ENCODE measurements at places on chromosomes 1 and 21. TPM values are rescaled to one million over a fixed set of nuclear protein-coding genes. Genes with fewer than 3 reads are reported as not detected.

DNA sequence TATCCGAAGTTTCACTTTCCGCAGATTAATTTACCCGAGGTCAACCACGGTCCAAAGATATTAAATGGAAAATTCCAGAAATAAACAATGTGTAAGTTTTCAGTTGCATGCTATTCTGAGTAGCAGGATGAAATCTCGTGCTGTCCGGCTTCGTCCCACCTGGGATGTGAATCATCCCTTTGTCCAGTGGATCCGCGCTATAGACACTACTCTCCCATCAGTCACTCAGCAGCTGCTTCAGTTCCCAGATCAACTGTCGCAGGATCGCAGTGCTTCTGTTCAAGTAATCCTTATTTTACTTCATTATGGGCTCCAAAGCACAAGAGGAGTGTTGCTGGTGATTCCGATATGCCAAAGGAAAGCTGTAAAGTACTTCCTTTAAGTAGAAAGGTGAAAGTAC lies 8.3 kb upstream of the LRP8 start:
- DNase-seq: no peak

- no peak for DNase-seq
Measured at GRCh38 chr1:202088206-202088605, 34.5 kb upstream of the GPR37L1 start.

DNA sequence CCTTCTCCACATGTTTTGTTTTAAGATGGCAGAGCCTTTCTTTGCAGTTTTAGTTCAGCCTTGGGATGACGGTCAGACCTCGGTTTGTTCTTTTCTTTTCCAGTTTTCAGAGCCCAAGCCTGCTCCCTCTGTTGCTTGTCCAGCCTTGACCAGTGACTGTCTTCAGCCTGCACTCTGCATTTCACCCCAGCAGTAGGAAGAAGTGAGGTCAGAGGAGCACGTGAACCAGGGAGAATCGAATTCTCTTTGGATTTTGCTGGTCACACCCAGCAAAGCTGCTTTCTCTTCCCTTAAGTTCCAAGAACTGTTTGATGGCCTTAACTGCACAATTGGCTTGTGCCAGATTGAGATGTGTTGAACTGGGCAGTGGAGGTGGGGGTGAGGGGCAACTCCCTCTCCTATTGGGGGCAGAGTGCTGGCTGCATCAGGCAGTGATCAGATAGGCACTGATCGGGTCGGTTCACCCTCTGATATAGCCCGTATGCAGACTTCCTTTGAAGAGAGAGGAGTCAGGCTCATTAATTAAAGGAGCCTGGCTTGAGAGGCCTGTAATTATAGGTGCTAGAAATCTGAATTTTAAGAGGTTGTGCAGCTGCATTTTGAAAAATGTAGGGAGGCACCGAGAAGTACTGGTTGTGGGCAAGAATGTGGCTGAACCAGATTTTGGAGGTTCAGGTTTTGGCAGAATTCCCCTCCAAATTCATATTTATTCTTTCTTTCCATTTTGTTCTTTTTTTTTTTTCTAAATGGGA lies 42.4 kb downstream of the PEX14 start:
- no peak for DNase-seq

DNA sequence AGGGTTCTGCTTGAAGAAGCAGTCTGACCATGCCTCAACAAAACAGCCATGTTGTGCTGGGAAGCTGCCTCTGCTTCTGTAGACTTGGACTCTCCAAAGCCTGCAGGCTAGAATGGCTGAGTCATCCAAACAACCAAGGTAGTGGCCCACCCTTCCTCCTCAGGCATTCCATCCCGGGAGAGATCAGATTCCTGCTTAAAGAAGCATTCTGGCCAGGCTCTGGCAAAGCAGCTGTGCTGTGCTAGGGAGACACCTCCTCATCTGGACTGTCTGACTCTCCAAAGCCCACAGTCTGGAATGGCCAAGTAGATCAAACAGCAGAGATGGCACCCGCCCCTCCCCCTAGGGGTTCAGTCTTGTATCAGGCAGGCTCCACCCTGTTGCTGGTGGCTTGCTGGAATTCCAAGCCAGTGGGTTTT lies 38.3 kb upstream of the F3 start:
- DNase-seq: no peak

GRCh38 chr21:36369064-36369685 lies 16.0 kb upstream of the CHAF1B start:
- no peak for DNase-seq

- DNase-seq: peak; percentile 64
Measured at GRCh38 chr1:31374511-31375196, 1.8 kb upstream of the FABP3 start.

DNA sequence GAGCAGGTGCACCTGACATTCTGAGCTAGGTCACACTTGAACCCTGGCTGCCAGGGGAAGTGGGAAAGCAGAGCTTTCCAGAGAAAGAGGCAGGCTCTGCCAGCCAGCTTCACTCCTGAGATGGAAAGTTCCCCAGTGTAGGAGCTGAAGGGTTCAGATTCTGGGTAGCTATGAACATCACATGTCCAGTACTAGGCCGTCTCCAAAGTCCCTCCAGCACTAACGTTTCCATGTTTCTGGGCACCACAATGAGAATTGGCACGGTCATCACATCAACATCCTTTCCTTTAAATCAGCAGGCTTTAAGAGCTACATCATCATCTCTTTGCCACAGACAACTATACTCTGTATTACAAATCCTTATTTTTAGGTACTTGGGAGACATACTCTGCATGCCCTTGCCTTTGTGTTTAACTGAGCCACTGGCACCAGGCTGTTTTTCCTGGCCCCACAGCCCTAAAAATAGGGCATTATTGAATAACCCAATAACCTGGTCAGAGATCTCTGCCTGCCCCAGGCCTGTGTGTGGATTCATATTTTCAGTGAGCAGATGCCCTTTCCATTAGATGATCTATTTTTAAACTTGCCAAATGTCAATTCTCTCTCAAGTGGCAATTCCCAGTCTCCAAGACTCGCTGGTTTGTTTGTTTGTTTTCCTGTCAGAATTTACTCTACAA lies 35.4 kb upstream of the USP24 start:
- peak; percentile 52 for DNase-seq

The KIF17 gene
- total RNA-seq: 5.0 TPM

The RHD gene
- not detected for total RNA-seq

The HUNK gene
- 0.22 TPM for total RNA-seq

The CDCA8 gene
- total RNA-seq: 0.23 TPM

Data from heart left ventricle (tissue), 16 donors.